NCI-H69 (cell line): ENCODE measurements at places on chromosomes 6 and 20.

GRCh38 chr6:137769797-137770362 is 97.2 kb upstream of the TNFAIP3 start:
- DNase-seq = no peak

DNA sequence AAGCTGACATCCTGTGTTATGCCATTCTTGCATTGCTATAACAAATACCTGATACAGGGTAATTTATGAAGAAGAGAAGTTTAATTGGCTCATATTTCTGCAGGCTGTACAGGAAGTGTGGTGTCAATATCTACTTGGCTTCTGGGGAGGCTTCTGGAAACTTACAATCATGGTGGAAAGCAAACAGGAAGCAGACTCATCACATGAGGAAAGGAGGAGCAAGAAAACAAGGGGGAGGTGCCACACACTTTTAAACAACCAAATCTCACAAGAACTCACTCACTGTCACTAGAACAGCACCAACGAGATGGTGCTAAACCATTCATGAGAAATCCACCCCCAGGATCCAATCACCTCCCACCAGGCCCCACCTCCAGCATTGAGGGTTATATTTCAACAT is 143.1 kb upstream of the GGTLC1 start:
- no peak for DNase-seq

DNA sequence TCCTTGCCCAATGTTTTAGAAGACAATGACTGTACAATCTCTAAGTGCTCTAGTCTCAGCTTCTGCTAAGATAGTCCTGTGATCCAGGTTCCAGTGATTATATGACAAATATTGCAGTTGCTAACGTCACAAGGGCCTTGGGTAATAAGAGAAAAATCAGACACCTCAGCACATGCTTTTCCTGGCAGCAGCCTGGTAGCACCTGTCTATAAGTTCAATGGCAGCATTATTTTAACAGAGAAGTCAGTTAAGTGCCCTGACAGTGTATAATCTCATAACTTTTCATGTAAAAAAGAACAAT is 121.3 kb upstream of the BCLAF1 start:
- no peak for DNase-seq

- DNase-seq = no peak
Observed at GRCh38 chr6:57469072-57469471, 151.6 kb downstream of the PRIM2 start.

- DNase-seq = no peak
Observed at GRCh38 chr6:157513619-157514485, 132.9 kb downstream of the ZDHHC14 start.

DNA sequence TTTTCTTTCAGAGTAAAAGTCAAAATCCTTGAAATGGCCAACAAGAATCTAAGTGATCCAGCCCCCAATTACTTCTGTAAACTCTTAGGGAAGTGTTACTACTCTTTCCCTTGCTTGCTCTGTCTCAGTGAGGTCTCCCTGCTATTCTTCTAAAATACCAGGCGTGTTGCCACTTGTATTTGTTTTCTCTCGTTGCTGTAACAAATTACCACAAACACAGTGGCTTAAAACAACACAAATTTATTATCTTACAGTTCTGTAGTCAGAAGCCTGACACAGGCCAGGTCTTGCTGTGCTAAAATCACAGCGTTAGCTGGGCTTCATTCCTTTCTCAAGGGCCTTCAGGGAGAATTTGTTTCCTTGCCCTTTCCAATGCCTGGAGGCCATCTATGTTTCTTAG is 59.9 kb downstream of the HECA start:
- DNase-seq = no peak

GRCh38 chr6:15246666-15247499 is 1.0 kb downstream of the JARID2 start:
- peak; percentile 50 for DNase-seq

- no peak for DNase-seq
Observed at GRCh38 chr6:154441995-154442310, 68.5 kb downstream of the CNKSR3 start.

GRCh38 chr6:73942592-73943186 is 246.7 kb downstream of the CD109 start:
- no peak for DNase-seq

GRCh38 chr6:53154071-53154470 is 5.4 kb upstream of the GCM1 start:
- DNase-seq = no peak

DNA sequence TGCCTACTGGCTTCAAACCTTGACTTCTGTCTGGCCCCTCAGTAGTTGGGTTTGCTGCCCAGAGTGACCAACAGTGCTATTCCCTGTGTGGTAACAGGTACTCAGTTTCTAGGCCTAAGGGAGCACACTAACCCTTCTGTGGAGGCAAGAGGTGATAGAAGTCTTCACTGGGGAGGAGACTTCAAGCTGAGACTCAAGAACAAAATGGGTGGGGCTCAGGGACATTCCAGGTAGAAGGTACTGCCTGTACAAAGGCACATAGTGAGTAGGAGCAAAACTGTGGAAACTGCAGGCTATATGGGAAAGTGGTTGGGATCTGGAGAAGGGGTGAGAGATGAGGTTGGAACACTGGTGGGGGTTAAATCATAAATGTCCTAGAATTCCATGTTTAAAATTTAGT is 2.3 kb upstream of the SCAND1 start:
- DNase-seq = no peak

DNA sequence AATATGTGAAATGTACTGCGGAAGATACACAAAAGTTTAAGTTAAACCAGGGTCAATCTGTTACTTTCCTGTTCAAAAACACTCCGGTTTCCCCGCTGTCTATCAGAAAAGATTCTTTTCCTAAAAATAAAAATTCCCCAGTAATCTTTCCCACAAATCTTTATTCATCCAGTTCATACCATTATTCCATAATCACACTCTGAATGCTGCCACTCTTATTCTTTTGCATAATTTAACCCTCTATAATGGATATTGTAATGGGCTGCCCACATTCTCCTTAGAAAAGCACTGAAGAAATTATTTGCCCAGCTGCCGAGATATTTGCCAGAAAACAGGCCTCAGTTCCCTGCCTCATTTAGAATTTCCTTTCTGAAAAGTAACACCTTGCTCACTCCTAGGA is 68.6 kb downstream of the EPHA7 start:
- DNase-seq = peak; percentile 82

GRCh38 chr6:38739532-38739931 is 24.4 kb downstream of the DNAH8 start:
- DNase-seq = peak; percentile 37

DNA sequence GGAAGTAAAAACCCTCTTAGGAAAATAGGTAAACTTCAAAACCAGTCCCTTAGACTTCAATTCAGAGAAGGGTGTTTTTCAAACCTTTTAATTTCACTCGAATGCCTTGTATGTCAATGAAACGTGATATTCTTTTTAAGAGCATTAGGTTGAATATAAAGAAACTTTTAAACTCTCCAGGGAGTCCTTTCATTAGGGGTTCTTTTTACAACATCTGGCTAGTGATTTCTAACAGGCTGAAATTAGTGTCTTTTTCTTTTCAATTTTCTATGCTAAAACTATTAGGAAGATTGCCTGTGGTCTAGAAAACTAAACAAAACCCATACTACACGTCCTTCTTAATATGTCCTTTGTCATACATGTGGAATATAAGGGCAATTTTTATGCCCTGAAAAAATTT is 569.7 kb upstream of the CITED2 start:
- peak; percentile 96 for DNase-seq

- peak; percentile 43 for DNase-seq
Observed at GRCh38 chr6:158255989-158256601, 56.2 kb upstream of the TULP4 start.

DNA sequence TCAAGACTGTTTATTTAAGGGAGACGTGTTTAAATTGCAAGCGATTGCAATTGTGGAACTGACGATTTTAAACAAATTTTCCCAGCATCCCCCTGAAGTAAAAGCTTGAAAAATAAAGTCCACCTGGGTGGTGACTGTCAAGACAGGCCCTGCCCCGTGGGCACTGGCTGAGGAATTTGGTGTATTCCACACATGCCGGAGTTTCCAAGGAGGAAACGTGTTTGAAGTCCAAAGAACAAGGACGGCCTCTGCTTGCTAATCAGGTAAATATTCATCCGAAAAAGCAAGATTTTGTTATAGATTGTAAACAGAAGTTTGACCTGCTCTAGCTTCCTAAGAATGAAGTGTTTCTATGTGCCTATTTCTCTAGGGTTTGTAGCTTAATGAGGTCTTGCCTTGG is 505.1 kb downstream of the QKI start:
- no peak for DNase-seq

DNA sequence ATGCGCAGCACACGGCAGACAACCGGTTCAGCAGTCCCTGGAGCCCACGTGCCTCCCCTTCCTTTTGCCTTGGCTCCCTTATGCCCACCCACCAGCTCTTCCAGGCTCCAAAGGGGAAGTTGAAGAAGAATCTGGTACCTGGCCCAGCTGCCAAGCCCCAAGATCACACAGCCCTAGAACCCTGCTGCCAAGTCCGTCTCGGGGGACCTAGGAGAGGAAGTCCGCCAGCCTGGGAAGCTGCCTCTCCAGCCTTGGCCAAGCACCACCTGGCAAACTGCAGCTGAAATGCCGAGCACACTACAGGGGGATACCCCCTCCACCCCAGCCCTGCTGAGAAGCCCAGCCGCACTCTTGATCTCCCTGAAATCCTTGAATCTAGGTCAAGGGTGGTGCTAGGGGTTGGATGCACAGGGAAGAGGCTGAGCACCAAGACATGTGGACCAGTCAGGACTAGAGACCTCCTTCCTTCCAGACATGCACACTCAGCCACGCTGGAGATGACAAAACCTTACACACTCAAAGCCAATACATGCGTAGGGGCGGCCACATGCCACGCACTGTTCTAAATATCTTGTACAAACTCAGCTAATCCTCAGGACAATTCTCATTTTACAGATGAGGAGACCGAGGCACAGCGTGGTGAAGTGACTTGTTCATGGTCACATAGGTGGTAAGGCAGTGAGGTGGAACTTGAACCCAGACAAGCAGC is 124.1 kb downstream of the PREX1 start:
- DNase-seq = no peak

DNA sequence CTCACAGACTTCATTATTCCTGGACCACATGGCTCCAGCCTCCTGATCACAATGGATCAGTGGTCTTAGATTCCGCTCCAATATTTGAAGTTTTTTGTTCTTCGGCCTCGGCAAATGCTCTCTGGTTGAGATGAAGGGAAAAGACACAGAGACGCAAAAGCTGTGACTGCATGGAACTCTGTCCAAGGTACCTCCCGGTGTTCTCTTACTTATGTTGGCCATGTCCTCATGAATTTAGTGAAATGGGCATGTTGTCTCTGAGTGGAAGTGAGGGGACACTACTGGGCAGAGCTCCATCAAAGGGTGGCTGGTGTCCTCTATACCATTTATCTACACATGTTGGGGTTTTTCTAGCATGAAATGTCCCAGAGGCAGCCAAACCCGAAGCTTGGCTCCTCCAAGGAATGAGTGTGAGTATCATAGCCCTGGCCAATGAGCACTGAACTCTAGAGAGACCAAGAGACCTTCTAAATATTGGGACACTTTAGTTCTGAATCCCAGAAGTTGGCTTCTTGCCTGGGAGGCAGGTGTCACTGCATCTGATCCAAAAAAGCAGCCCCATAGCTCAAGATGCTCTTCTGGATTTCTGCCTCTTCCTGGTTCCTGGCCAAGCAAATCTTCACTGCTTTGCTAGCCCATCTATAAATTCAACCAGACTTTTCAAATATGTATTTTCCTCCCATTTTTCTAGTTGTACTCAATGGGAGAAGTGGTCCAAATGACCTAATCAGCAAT is 34.1 kb downstream of the HLA-G start:
- DNase-seq = no peak

DNA sequence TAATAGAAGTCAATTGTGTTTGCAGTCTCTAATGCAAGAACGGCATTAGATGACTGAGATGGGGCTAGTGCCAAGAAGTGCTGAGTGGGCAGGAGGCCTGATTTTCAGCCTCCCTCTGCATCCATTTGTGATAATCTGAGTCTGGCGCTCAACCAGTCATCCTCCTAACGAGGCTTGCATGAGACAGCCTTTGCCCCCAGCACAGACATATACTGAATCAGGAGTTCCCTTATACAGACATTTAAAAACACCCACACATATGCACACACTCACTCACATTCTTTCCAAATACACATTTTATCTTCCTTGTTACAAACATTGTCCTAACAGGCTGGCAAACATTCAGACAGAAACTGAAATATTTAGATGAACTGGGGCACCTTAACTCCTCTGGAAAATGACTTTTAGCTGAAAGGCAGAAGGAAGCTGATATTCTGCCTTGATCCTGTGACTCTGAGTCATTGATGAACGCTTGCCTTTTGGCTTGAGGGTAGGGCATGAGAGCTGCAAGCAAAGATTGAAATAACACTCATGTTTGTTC is 562.3 kb downstream of the DHX35 start:
- DNase-seq = no peak

GRCh38 chr6:83853178-83854000 is at the start of gene RIPPLY2:
Gene RIPPLY2, plus strand, starts transcription at chr6:83853360. Its CDS starts 57 bp downstream, at chr6:83853417.
- DNase-seq = peak; percentile 91

DNA sequence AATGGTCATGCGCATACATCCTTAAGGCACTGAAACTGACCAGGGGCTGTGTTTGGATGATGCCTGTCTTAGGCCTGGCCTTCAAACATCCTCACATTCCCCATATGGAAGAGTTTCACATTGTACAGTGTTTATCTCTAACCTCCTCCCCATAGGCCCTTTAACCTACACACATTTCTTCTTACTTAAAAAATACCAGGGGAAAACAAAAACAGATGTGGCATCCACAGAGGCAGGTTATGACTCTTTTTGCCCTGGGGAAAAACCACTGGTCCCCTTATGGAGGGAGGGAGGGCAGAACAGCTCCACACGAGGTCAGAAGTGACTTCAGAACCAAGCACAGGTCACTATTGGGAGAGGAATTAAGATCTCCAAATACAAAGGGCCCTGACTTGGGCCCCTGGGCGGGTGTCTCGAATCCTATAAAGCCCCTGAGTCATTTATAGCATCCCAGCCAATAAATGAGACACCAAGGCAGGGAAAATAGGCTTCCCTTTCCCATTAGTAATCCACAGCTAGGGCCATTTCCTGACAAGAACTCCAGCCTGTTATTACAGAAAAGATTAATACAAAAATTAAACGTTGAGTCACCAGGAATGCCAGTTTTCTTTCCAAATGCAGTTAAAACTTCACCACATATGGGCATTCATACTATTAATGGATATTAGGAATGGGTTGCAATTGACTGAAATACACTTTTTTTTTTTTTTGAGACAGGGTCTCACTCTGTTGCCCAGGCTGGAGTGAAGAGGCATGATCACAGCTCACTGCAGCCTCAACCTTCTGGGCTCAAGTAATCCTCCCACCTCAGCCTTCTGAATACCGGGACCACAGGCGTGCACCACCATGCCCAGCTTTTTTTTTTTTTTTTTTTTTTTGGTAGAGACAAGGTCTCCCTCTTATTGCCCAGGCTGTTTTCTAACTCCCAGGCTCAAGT is 107.2 kb downstream of the ATP9A start:
- DNase-seq = no peak
